ENCODE measurements at places on chromosomes 2 and 18.

DNA sequence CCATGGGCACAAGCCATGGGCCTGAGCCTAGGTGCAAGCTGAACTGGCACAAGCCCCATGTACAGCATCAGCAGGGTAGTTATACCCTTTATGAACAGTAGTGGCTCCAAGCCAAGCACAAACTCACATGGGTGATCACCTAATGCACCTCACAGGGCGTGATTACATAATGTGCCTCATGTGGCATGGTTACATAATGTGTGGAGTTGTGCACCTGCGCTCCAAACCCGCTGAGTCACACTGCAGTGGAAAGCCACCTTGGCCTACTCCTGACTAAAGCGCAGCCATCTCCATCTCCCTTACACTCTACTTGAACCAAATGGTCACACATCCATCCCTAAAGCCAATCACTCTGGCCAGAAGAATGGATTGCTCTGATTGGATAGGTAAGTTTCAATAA is 279.7 kb downstream of the MBD2 start:
- no peak for DNase-seq

- DNase-seq: no peak
Measured at GRCh38 chr2:120678251-120678650, 57.4 kb upstream of the GLI2 start.

GRCh38 chr2:173751245-173751975 is 213.8 kb downstream of the SP3 start:
- DNase-seq: no peak

DNA sequence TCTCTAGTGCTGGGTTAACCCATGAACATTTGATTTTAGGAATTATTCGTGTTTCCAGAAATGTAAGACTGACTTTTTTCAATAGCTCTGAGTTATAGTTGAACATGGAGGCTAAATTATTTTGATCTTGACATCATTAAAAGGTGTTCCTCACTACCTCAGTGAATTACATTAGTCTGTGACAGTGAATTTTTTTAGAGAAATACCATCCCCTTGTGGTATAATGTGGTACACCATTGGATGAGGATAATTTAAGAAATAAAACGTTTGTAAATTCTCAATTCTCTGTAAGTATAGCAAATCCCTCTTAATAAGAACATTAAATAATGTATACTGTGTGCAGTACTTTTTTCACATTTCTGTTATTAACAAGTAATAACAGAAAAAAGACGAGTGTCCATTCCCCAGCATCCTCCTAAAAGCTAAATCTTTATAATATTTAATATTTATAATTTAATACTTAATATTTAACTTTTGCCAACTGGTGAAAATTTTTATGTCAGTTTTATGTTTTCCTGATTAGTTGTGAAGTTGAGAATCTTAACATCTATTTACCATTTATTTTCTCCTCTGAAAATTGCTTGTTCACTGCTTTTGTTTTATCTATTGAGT is 70.3 kb upstream of the CWC22 start:
- DNase-seq: no peak

DNA sequence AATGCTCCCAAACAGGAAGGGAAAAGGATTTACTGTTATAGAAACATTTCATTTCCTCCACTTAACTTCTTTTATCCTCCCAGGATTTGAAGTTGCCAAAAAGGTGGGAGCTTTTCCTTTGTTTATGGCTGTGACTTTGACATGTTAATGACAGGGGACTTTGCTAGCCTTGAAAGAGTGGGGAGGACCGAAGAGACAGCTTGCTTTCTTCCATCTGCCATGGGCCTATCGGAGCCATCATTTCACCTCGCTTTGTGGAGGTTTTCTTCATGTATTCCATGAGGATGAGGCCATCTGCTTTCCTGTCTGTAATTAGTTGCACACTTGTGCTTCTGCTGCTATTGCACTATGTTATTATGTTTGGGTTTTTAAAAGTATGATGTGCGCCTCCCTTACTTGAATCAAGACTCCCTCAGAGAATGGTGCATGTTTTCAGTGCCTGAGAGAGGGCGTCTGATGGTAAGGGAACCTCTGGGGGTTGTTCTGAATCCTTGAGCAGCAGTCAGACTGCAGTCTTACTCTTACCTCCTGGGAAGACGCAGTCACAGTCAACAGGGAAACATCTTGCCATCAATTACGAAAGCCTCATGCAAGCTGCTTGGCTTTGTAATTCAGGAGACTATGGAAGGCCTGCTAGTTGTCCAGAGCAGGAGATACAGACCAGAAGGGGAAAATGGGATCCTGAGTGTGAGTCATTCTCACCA is 173.3 kb upstream of the MGAT5 start:
- DNase-seq: no peak

- DNase-seq: no peak
Measured at GRCh38 chr18:80241919-80242777, 5.2 kb downstream of the PARD6G start.

GRCh38 chr2:148650881-148651280 is 6.3 kb downstream of the EPC2 start:
- DNase-seq: no peak

GRCh38 chr2:239143858-239144712 is 256.7 kb downstream of the HDAC4 start:
- no peak for DNase-seq

- no peak for DNase-seq
Measured at GRCh38 chr2:241494311-241494908, 14.0 kb downstream of the STK25 start.

DNA sequence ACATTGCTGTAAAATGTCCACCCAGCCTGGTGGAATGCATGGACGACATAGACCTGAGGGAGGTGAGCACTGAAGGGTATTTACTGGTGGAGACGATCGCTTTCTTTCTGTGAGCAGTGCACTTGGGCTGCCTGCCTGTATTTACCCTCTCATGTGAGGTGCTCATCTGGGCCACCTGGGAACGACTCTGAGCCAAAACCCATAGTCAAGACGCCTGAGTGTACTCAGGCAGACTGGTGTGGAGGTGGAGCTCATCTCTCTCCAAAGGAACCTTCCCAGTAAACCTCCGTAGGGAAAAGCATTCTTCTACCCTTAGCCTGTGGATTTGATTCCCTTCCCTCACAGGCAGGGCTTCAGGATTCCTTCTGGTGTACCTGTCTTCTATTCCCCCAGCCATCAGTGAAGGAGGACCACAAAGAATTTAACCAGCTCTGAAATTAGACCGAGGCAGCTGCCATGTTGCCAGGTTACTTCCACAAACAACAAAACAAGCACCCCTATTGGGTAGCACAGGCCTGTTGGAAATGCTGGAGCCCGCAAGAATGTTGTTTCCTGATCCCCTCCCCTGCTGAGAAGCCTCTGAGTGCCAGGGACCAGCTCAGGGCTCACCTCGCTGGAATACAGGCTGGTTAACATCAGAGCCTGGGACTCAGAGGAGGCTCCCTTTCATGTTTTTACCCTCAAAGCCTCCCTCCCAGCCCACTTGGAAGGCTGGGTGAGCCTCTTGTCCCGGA is 47.5 kb upstream of the TXNDC2 start:
- DNase-seq: no peak

- DNase-seq: no peak
Measured at GRCh38 chr2:121052521-121052920, 232.5 kb downstream of the TFCP2L1 start.

- DNase-seq: no peak
Measured at GRCh38 chr18:60978338-60978737, 354.9 kb upstream of the CDH20 start.

DNA sequence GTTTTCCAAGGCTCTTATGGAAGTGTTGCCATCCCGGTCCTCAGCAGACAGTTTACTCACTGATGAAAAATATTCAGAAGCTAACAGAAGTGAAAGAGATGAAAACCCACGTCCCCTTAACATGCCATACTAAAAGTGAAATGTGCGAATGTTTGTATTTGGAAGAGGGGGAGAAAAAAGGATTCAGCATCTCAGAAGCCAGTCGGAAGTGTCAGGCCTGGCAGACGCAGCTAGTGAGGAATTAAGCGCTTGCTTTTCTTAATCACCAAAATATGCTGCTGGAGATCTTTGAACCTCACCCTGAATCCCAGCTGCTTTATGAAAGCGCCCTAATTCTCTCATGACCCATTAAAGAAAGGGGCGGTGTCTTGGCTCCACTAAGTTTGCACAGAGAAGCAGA is 653.7 kb downstream of the DCDC2C start:
- no peak for DNase-seq

DNA sequence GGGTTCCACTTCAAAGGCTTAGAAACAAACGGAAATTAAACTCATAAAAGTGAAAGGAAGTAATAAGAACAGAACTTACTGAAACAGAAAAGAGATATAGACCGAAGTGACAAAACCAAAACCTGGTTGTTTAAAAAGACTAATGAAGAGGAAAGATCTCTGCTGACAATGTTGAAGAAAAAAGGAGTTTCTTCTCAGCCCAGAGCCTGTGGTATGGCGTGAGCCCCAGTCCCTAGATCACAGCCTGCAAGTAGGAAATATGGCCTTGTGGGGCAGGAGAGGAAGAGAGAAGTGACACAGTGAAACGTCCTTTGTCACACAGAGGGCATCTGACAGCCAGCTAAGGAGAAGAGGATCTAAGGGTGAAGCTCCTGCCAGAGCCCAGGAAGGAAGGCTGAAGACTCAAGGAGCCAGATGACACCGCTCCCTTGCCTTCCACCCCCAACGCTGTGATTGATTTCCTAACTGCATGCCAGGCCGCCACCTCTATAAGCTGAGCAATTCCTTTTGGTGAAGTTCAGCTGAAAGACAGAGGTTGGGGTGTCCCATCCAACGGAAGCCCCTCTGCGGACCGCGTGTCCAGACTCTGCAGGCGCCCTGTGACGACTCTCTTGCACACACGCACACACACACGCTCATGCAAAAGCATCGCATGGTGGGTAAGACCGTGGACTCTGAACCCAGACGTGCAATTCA is 141.1 kb downstream of the HDAC4 start:
- no peak for DNase-seq

DNA sequence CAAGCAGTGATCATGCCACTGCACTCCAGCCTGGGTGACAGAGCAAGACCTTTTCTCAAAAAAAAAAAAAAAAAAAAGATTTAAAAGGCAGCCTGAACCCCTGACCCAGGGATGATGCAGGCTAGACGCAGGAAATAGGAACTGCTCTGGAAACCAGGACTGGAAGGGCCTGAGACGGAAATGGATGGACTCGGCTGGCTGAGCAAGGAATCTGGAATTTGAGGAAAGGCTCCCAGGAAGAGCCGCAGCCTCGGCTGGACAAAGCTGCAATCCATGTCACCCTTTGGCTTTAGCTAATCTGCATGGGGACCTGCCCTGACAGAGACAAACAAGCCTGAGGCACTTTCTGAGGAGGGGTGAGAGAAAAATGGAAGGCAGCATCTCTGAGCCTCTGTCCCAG is 55.0 kb upstream of the DAPL1 start:
- no peak for DNase-seq

DNA sequence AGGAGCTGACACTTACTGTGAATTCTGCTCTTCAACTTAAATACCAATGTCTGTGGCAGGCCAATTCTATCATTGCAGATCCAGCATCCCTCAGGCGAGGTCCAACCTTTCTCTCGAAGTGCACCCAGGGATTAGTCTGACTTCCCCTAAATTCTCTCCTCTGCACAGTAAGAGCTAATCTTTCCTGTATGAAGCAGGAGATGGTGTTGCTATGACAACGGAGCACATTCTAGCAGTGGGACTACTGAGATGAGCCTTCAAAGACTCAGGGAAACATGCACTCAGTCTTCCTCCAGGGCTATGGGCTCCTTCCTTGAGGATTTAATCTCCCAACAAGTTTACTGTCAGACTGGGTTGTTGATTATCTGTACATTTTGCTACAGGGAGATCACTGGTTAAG is 176.3 kb downstream of the NOL4 start:
- DNase-seq: no peak

DNA sequence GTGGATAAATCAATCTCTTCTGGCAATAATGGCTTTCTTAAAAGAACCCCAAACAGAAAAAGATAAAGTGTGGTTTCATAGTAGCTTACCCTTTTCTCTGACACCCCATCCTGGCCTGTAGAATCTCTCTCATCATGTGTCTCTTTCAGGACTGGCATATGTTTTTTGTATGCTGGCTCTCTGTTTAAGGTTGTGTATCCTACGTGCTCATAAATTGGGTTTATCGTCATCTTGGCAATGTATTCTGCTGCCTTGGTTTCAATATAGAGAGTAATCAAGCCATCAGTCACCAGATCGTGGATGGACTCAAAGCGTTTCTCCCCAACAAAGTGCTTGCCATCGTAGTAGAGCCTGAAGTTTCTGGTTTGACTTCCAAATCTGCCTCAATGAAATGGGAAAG is 113.5 kb upstream of the CHRNA1 start:
- DNase-seq: no peak

- no peak for DNase-seq
Measured at GRCh38 chr18:49851624-49852023, 38.3 kb upstream of the ACAA2 start.

DNA sequence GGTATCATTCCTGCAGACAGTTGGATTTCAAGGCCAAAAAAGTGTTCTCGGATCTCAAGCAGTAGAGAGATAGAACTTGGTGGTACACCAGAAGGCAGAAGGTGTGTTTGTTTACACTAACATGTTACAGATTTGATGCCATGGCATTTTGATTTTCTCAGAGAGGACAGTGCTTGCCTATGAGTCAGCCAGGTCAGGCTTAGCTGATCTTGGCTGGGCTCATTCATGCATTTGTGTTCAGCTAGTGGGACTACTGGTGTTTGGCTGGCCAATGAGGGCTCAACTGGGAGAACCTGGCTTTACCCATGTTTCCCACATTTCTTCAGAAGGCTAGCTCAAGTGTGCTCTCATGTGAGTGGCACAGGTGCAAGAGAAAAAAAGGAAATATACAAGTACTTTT is 162.0 kb downstream of the C1D start:
- no peak for DNase-seq

GRCh38 chr2:47078541-47079482 is 76.3 kb downstream of the STPG4 start:
- no peak for DNase-seq
